ENCODE measurements at places on chromosomes 2 and 18.

- no peak for DNase-seq
Observed at GRCh38 chr18:63844254-63844653, 43.3 kb upstream of the SERPINB2 start.

DNA sequence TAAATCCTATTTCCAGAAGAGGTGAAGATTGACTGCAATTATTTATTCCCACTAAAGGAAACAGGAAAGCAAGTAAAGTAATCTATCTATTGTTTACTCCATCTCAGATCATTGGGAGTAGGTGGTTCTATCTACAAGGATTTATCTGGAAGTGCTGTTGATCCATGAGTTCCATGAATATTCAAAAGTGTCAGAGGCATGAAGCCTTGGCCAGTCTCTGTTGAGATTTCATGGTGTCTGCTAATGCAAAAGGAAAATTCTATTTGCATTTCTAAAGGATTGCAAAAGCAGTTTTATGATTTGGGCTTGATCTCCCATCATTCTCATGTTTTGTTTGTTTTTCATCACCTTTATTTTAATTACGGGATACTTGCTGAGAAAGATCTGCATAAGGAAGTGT, 102.4 kb upstream of the ST6GAL2 start:
- DNase-seq: no peak

GRCh38 chr2:15955232-15955988, 15.1 kb downstream of the MYCN start:
- no peak for DNase-seq

DNA sequence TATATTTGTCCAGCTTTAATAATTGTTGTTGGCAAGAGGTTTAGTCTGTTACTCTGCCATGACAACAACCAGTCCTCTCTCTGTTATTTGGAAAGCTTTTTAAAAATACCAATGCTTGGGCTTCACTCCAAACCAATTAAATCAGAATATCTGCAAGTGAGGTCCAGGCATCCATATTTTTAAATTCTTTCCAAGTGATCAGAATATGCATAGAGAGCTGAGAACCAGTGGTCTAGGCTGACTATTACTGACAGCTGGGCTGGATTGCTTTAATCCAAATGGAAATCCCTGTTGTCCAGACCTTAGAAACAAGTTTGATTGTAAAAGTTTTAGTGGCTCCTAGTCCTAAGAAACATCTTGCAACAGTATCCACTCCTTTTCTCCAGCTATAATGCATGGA, 1059.7 kb upstream of the ACVR2A start:
- DNase-seq: no peak

DNA sequence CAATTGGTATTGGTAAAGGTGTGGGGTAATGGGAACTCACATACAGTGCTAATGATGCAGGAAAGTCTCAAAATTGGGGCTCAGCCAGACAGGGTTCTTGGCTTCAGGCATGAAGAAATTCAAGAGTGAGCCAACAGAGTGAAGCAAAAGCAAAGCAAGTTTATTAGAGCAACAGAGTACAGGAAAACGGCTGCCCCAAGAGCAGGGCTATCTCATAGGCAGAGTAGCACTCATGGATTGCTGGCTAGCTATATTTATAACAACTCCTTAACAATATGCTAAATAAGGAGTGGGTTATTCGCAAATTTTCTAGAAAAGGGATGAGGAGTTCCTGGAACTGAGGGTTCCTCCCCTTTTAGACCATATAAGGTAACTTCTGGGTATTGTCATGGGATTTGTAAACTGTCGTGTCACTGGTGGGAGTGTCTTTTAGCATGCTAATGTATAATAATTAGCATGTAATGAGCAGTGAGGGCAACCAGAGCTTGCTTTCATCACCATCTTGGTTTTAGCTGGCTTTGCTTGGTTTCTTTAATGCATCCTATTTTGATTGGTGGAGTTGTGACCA, 233.8 kb upstream of the NOL4 start:
- DNase-seq: no peak

- DNase-seq: no peak
Observed at GRCh38 chr18:60981682-60982328, 351.4 kb upstream of the CDH20 start.

DNA sequence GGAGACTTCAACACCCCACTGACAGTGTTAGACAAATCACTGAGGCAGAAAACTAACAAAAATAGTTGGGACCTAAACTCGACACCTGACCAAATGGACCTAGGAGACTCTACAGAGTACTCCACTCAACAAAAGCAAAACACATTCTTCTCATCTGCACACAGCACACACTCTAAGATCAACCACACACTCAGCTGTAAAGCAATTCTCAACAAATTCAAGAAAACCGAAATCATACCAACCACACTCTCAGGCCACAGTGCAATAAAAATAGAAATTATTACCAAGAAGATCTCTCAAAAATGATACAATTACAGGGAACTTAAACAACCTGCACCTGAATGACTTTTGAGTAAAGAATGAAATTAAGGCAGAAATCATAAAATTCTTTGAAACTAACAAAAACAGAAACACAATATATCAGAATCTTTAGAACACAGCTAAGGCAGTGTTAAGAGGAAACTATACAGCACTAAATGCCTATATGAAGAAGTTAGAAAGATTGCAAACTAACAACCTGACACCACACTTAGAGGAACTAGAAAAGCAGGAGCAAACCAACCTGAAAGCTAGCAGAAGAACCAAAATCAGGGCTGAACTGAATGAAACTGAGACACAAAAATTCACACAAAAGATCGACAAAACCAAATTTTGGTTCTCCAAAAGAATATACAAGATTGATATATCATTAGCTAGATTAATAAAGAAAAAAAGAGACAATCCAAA, 46.3 kb downstream of the RTTN start:
- no peak for DNase-seq

DNA sequence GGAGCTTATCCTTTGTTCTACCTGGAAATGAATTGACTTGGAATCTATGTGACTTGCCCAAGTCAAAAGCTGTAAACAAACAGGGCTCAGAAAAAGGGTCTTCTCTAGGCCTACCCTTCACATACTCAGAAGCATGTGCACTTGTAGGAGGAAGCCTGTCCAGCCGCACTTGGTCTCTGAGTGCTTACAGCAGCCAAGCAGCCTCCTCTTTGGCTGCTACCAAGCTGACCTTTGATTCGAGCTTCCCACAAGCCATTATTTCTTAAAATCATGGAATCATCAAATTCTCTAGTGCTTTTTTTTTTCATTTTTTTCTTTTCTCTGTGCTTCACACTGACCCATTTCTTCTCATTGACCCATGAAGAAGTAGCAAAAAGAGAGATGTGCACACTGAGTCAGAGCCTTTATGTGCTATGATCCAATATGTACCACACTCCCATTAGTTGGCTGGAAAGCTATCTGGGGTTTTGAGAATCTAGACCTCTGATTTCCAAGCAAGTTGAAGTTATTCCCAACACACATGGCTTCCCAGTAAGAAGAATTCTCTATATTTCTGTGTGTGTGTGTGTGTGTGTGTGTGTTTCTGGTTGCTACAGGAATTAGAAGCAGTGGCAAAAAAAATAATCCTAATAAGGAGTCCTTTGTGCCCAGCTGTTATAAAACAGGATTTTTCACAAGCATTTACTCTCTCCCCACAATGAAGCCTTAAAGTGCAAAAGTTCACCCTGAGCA, 550.3 kb upstream of the TNP1 start:
- DNase-seq: no peak

DNA sequence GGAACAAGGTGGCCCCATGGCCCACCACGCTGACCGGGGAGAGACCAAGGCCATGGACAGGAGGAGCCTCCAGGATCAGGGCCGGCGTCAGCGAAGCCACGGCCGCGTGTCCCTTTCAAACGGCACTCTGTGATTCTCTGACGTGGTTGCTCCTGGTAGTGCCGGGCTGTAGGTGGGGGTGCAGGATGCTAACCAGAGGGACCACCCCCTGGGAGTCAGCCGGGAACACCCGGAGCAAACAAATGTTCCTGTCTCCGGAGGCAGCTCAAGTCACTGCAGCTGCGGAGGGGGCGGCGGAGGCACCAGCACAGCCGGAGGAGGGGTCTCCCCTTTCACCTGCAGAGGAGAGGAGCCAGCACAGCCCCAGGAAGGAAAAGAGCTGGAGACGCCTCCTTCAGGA, 750.6 kb upstream of the SALL3 start:
- DNase-seq: no peak

DNA sequence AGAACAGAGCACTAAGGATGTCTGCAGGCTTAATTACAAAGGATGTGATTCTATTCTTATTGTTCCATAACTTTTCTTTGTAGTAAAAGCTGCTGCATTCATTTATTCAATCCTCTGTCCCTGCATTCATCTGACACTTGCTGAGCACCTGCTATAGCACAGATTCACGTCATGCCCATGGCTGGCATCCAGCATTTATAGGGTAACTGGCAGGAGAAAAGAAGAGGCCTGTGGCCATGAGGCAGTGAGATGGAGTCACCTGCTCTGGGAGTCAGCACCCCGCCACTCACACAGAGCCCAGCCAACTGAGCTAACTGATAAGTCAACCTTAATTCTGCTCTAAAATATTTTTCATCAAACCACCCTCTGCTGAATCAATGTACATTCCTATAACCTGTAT, 18.3 kb upstream of the CDC42EP3 start:
- DNase-seq: no peak

- no peak for DNase-seq
Observed at GRCh38 chr2:220787251-220787650, 784.9 kb downstream of the EPHA4 start.

DNA sequence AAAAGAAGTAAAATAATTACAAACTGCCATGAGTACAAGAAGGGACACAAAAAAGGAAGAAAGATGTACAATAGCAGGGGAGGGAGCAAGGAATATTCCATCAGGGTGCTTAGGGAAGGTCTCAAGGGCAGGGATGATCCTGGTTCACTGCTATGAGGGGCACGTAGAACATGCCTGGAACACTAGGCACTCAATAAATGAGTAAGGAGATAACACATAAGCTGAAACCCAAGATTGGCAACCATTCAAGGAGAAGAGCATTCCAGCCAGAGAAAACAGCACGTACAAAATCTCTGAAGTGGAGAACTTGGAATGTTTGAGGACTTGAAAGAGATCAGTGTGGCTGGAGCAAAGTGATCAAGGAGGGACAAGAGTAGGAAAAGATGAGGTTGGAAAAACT, 103.2 kb downstream of the FAM161A start:
- no peak for DNase-seq

DNA sequence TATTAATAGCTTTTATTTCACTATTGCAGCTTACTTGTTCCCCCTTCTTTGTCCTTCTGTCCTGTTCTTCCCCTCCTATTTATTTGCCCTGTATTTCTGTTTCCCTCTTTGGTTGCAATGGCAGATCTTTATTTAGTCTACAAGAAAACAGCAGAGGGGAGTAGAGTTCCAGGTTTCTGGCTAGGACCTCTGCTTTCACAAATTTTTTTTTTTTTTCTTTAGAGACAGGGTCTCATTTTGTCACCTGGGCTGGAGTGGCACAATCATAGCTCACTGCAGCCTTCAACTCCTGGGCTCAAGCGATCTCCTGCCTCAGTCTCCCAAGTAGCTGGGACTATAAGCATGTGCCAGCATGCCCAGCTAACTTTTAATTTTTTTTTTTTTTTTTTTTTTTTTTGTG, 188.1 kb upstream of the SPRED2 start:
- DNase-seq: no peak

DNA sequence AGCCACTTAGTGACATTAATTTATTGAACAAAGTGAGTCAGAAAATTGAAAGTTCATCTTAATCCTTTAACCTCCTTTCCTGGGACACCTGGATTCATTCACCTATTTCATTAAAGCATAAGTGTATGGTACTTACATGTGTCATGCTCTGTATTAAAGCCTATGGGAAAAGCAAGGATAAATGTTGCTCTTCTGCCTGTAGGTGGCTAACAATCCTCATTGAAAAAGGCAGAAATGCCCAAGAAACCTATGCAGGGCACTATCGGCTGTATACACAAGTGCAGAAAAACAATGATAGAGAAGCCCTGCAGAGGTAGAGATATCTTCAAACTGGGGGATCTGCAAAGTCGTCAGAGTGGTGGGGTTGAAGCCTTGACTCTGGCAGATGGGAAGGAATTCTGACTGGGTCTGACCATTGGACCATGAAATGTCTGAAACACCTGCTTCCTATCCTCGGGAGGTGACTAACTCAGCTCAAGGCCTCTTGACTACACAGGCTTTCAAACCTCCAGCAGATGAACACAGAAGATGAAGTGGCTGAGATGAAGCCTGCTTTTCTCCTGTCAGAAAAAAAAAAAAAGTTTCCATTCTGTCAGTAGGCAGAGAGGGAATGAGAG, 83.1 kb downstream of the DCC start:
- no peak for DNase-seq

GRCh38 chr2:10982931-10983701, 71.4 kb downstream of the KCNF1 start:
- DNase-seq: no peak

GRCh38 chr2:219461047-219461514, 26.4 kb downstream of the SPEG start:
- DNase-seq: no peak

- DNase-seq: no peak
Observed at GRCh38 chr2:203732953-203733510, 26.6 kb downstream of the CD28 start.

DNA sequence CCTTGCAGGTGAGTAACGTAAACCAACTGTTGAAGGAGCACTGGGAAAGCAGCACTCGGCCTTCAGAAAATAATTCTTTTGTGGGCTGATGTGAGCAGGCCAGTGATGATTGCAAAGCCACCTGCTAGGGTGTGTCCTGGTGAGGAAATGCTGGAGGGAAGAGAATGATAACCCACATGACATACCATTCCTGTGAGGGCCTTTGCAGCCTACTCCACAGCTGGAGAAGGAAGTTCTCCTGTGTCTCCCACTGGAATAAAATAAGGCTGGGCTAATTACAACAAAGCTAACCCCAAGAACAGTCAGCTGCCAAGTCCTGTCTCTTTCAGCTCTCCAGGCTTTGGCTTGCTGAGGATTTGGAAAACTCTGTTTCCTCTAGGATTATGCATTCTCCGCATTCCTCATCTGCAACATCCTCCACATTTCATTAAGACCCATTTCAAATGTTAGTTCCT, 16.7 kb upstream of the DSG1 start:
- DNase-seq: no peak

GRCh38 chr2:238334885-238335284, 14.6 kb downstream of the TRAF3IP1 start:
- DNase-seq: no peak

GRCh38 chr2:30987566-30987965, 150.7 kb downstream of the GALNT14 start:
- no peak for DNase-seq

DNA sequence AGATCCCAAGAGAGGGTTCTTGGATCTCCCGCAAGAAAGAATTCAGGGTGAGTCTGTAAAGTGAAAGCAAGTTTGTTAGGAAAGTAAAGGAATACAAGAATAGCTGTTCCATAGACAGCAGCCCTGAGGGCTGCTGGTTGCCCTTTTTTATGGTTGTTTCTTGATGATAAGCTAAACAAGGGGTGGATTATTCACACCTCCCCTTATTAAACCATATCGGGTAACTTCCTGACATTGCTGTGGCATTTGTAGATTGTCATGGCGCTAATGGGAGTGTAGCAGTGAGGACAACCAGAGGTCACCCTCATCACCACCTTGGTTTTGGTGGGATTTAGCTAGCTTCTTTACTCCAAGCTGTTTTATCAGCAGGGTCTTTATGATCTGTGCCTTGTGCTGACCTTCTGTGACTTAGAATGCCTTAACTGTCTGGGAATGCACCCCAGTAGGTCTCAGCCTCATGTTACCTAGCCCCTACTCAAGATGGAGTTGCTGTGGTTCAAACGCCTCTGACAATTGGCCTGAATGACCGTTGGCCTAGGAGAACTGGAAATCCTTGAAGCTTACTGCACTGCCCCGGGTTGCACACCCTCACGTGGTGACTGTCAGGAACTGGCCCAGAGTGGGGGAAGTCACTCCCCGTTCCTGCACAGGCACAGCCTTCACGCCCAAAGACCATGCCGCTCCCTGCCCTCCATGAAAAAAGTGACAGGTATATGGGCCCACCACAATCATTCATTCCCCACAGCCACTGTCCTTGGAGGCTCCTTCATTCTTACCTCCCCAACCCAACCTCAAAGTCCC, 136.9 kb downstream of the SEPTIN10 start:
- DNase-seq: no peak
